AG08396 (cell line): ENCODE measurements at places on chromosomes 7 and 10.

DNA sequence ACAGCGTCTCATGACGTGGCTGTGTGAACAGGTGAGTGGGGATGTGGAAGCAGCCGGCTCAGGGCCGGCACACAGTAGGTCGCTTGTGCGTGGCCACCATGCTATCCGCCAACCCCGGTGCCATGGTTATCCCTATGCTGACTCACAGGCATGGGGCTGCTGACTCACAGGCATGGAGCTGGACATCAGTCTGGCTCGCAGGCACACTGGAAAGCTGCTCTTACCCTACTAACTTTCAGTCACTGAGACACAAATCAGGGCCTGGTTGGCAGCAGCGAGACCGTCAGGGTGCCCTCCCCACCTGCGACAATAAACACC lies 341.9 kb downstream of the PTPRN2 start:
- no peak for DNase-seq

GRCh38 chr10:86329093-86329710 lies 37.4 kb downstream of the GRID1 start:
- DNase-seq, result no peak

- no peak for DNase-seq
Measured at GRCh38 chr10:132785723-132786475, at the start of gene NKX6-2. Gene NKX6-2, minus strand, starts transcription at chr10:132786147. Its CDS starts 199 bp downstream, at chr10:132785948.

DNA sequence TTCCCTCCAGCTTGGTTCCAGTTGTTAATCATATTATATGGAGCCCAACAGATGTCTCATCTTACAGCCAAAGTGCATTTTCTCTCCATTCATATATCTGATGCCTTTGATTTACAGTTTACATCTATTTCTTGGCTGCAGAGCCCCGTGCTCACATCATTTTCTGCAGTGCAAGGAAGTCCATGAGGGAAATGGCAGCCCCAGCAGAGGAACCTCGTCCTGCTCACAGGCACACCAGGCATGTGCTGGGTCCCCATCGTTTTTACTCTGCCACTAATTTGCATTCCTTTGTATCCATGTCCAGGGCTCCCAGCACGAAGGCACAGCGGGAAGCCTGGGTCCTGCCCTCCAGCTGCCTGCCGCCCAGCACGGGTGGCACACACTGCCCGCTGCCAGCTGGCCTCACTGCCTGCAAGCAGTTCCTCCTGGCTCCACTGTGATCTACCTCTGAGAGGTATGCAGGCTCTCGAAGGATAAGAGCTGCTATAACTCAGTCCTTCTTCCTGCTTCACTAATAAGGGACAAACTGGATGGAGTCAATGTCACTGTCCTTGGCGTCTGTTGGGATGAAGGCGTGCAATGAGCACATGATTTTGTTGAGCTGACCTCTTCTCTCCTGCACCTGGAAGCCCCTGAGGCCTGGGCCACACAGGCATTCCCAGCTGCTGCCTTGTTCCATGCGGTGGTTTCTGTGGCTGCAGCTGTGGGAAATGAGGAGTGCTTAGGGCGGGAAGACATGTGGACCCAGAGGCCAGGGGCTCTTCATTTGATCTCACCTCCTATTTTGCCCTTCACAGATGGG lies 583.6 kb upstream of the MGMT start:
- DNase-seq, result no peak

GRCh38 chr10:129098517-129098916 lies 368.5 kb upstream of the MGMT start:
- no peak for DNase-seq

GRCh38 chr10:75645704-75646103 lies 214.3 kb downstream of the LRMDA start:
- DNase-seq, result no peak

- DNase-seq, result peak; percentile 75
Measured at GRCh38 chr7:73879977-73880681, 19.2 kb downstream of the TMEM270 start.
